ENCODE measurements at places on chromosomes 1 and 21. TPM values are rescaled to one million over a fixed set of nuclear protein-coding genes. Genes with fewer than 3 reads are reported as not detected.

UBL4B gene
- total RNA-seq = not detected

NTMT2 gene
- 0.63 TPM for total RNA-seq

IL10 gene
- total RNA-seq = not detected

PLD5 gene
- 4.4 TPM for total RNA-seq

ZBTB8A gene
- 28.8 TPM for total RNA-seq

CFHR3 gene
- total RNA-seq = not detected
